ENCODE measurements at places on chromosomes 1 and 21.
A peak's percentile ranks its signal among the peaks of the same experiment; 100 is the strongest.

GRCh38 chr1:236645016-236645680, 40.8 kb upstream of the HEATR1 start:
- peak; percentile 1 for DNase-seq

DNA sequence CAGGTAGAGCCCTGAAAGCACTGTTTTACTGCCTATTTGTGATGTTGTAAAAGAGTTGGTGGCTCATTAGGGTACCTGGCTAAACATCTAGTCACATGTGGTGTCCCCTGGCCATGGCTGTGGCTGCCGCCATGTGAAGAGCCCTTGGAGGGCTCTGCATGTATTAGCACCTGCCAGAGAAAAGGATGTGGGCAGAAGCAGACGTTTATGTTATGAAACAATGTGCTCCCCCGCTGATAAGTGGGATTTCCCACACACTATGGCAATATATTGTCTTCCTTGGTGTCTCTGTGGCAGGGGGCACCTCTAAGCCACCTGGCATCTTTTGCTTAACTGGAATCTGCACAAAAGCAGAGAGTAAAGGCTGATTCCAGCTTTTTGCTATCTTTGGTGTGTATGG, 9.6 kb downstream of the TENT5C start:
- DNase-seq = peak; percentile 14

GRCh38 chr1:5682626-5683225, 309.5 kb downstream of the NPHP4 start:
- no peak for DNase-seq

DNA sequence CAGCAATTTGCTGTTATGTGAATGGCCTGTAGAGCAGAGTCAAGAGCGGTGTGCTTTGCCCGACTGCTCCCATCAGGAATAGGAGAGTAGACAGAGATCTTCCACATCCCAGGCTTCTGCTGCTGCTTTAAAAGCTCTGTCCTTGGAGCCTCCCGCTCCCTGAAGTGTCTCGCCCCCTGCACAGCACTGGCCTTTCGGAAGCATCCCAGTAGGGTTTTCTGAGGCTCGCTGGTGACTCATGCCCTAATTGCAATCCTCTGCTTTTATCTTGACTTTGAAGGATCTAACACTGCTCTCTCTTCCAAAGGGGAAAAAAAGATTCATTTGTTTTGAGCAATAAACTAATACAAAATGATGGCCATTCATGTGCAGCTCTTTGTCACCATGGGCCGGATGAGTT, 13.3 kb upstream of the CD101 start:
- DNase-seq = no peak

DNA sequence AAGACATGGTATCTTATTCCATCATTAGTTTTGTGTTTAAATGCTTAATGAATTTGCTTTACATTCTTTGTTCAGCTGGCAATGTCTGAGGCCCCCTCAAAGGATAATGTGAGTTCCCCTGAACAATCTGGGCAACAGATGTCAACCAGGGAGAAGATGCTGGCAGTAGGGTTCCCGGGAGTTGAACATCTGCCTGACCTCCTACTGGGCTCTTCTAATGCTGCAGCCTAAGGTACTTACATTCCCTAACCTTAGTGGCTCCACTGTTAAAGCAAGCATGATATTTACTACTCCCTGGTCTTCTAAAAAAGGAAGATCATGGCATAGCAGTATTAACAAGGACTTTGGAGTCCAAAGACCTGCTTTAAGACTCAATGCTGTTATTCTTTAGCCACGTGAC, 574.9 kb upstream of the NR5A2 start:
- DNase-seq = no peak

- no peak for DNase-seq
Observed at GRCh38 chr1:32127409-32128198, 19.7 kb downstream of the KPNA6 start.

DNA sequence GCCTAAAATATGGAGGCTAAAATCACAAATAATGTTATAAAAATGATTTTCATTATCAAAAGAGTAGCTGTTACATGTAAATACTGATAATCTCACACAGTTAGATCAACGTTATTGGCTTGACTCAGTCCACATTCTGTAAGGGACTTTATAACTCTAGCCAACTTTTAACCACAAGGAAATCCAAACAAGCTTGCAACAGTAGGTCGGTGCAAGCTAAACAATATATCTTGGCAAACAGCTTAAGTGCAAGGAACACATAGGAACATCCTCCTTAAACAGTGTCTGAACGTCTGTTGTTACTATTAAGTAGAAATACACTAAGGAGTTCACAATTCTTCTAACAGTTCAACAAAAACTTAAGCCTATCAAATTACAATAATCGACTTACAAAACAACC, 126.7 kb downstream of the EIF4G3 start:
- DNase-seq = no peak

DNA sequence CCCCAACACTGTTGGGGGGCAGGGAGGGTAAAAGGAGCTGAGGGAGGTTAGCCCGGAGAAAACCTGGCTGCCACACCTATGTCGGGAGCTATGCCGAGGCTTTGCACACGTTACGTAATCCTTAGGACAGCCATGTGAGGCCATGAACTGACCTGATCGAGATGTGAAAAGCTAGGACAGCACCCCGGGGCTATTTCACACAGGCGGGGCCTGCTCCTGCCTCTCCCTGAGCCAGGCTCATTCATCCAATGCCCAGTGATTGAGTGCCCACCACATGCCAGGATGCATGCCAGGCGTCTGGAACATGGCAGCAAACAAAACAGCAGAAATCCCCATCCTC, 30.2 kb downstream of the LDLRAP1 start:
- DNase-seq = peak; percentile 83

DNA sequence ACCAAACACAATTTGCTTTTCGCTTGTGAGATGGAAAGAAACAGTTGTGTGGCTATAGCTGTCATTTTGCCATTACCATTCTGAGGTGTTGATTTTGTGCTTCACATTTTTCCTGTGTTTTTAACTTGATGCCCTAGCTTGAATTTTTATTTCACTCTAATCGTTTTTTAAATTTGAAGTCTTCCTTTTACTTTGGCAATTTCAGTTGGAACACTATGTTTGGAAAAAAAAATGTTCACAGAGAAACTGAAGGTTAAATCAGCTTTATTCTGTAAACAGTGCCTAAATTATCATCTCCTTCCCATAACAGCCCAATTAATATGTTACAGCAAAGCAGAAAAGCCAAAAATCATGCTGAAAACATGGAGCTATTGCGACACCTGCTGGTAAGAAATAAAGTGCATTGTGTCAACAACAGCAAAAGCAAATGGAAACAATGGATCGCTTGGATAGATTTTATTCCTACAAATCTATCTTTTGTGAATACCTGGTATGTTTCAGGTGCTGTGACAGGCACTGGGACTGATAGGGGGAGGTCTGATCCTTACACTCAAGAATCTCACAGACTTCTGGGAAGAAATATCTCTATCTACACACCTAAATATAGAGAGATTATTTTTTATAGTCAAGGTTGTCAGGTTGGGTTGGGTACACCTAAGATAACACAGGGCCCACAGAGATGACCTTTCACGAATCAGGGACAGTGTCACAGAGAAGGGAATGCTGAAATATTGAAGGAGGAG, 16.2 kb upstream of the ERICH3 start:
- peak; percentile 65 for DNase-seq

DNA sequence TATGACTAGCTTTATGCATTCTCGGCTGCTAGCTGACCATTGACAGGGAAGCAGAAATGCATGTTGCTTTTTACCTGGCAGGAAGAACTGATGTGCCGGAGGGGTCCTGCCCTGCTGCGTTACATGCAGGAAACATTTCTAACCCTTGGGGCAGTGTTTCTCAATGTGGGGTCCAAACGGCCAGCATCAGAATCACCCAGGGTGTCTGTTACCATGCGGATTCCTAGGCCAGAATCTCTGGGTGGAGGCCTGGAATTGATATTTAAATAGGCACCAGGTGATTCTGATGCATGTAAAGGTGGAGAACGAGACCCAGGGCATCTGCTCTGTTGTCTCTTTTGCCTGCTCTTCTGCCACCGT, 182.7 kb downstream of the PCP4 start:
- DNase-seq = no peak

GRCh38 chr1:1281533-1282321, 1.5 kb downstream of the SCNN1D start:
- peak; percentile 90 for DNase-seq

- peak; percentile 26 for DNase-seq
Observed at GRCh38 chr21:31557421-31558188, 101.9 kb upstream of the SOD1 start.

GRCh38 chr21:40938611-40939010, 91.7 kb upstream of the DSCAM start:
- DNase-seq = no peak

- no peak for DNase-seq
Observed at GRCh38 chr1:16298653-16299052, 53.6 kb downstream of the FBXO42 start.

DNA sequence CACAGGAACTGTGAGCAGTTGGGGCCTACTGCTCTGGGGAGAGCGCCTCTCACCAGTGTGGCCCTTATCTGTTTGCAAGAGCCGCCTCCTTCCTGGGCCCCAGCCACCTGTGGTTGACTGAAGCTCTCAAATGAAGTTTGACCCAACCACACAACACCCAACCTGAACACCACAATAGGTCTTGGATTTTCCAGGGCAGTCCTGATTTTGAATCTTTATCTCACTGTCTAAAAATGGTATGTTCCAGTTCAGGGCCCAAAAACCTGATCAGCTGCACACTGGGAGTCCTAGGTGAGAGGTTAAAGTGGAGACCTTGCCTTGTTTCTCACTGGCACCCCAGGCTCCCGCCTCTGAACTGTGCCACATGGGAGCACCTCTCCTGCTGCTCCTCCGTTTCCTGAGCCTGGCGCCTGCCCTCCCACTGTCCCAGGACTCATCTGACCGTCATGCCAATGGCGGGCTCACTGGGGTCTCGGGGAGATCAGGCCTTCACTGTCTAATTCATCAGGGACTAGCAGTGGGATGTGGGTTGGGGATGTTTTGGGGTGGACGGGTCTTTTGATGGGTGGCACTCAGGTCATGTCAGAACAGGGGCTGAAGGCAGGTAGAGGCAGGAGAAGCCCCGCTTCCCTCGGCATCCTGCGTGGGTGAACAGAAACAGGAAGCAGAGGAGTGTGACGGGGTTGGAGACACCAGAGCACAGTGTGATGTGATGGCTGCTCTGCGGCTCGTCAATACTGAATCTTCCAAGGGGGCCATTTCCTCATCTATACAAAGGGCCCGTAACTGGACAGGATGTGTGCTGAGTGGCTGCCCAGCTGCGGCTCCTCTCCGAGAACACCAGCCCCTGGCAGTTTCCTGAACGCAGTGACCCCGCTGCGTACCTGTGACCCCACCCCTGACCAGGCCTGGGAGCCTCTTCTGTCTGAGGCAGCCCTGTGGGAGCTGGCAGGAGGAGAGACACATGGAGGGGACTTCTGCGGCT, 59.6 kb upstream of the ITPKB start:
- peak; percentile 52 for DNase-seq

DNA sequence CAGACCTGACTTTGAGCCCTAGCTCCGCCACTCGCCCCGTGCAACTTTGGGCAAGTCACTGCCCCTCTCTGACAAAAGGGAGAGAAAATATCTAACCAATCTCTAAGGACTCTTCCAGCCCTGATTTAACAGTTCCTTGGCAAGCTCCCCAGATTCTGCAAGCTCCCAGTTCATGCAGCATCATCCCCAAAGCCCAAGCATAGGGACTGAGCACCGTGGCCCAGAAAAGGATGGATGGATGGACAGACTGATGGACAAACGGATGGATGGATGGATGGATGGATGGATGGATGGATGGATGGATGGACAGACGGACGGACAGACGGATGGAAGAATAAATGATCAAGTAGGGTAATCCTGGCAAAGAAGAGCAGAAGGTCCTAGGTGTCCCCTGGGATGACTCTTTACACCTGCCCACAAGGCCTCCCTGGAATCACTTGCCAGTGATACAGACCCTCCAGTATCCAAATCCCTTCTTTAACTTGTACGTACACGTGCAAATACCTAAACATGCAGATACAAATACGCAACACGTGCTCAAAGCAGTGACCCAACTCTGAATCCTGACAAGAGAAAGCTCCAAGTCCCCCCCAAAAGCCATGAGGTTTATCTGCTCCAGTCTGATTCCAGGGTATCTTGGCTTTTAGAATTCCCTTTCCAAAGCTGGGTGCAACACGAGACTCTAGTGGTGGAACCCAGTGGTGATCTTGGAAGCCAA, 16.0 kb downstream of the IFFO2 start:
- DNase-seq = no peak

GRCh38 chr1:230334447-230334837, 91.7 kb downstream of the PGBD5 start:
- no peak for DNase-seq
